Cerebellum (tissue), 4 donors: ENCODE measurements at places on chromosomes 12 and 14.

- DNase-seq: no peak
Measured at GRCh38 chr12:32407795-32408194, 8.4 kb downstream of the FGD4 start.

- no peak for DNase-seq
Measured at GRCh38 chr14:58821421-58821820, 183.7 kb downstream of the DACT1 start.

DNA sequence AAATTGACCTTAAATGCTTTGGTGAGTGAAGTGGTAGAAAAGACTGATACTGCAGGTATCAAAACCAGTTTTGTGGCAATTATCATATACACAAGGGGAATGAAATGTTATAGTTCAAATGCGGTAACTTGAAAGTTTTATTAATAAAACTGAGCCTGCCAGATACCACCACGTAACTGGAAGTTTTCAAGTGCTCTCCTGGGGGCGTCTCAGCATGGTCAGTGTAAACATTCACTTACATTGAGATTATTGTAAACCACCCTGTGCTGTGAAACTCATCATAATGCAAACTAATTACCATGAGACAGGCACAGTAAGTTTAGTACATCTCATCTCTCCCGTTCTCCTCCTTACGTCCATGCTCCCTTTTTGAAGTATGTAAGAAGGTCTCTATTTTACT, 280.7 kb upstream of the FAR2 start:
- no peak for DNase-seq

- no peak for DNase-seq
Measured at GRCh38 chr12:54126696-54127537, 61.9 kb downstream of the SMUG1 start.

DNA sequence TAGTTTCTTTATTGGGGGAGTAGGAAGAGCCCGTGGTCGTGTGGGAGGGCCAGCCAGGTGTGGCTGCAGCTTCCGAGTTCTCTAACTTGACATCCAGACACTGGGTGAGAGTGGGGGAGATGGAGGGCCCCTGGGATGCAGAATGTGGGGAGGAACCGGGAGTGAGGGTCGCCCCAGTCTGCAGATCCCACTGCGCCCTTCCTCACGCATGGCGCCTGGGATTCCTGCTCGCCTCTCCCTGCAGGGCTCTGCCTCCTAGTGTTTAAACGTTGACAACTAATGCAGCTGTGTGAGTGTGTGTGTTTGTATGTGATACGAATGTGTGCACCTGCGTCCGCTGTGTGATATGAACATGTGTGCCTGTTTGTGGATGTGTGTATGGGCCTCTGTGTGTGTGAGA, 34.6 kb downstream of the FZD10 start:
- DNase-seq: no peak

DNA sequence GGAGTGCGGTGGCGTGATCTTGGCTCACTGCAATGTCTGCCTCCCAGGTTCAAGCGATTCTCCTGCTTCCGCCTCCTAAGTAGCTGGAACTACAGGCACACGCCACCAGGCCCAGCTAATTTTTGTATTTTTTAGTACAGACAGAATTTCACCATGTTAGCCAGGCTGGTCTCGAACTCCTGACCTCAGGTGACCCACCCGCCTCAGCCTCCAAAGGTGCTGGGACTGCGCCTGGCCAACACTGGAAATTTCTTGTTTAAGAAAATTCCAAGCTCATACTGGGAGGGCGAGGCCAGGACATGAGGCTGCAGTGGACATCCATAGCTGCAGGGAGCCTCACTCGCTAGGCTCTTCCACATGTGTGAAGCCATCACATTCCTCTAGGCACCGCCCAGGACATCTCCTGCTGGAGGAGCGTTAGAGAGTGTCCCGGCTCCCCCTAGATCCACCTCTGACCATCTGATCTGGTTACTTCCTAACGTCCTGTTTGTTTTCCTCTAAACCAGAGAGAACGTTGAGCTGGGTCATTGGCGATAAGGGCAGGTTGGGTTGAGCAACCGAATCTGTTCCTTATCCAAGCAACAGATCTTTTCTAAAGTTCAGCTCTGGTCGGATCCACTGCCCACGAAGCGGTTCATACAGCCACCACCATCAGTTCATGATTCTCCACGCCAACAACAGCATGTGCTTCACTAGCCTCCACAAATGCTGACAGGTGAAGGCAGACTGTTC, 108.2 kb upstream of the MED13L start:
- no peak for DNase-seq
